Caco-2 (cell line): ENCODE measurements at places on chromosomes 13 and 19.

- DNase-seq, result no peak
Measured at GRCh38 chr13:20230913-20231838, 943 bp downstream of the GJB6 start.

DNA sequence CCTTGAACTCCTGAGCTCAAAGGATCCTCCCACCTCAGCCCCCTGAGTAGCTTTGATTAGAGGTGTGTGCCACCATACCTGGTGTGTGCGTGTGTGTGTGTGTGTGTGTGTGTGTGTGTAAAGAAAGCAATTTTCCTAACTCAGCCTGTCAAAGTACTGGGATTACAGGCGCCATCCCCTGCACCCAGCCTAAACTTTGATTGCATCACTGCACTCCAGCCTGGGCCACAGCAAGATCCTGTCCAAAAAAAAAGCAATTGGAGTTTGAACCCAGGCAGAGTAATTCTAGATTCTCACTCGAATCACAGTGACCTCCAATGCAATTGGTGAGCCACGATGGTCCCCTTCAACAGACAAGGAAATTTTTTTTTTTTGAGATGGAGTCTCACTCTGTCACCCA lies 29.1 kb downstream of the NLRP12 start:
- no peak for DNase-seq

DNA sequence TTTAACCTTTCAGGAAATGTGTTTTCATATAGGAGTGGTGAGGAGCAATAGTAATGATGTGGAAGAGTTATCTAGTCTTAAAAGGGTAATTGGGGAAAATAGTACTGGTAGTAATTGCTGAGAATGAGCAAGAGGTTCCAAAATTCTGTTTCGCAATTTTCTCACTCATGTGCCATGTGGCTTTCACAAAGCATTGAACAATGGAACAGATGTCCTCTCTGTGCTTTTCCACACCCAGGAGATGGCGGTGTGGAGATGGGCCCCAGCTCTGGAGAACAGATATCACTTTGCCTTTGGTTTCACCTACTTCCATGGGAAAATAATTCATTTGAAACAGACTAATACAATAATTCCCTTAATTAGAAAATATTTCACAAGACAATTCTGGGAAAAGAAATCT lies 170.0 kb upstream of the SLC10A2 start:
- no peak for DNase-seq

GRCh38 chr13:24745861-24746617 lies 17.9 kb upstream of the RNF17 start:
- no peak for DNase-seq

- no peak for DNase-seq
Measured at GRCh38 chr19:50449236-50449899, 16.7 kb downstream of the MYBPC2 start.

DNA sequence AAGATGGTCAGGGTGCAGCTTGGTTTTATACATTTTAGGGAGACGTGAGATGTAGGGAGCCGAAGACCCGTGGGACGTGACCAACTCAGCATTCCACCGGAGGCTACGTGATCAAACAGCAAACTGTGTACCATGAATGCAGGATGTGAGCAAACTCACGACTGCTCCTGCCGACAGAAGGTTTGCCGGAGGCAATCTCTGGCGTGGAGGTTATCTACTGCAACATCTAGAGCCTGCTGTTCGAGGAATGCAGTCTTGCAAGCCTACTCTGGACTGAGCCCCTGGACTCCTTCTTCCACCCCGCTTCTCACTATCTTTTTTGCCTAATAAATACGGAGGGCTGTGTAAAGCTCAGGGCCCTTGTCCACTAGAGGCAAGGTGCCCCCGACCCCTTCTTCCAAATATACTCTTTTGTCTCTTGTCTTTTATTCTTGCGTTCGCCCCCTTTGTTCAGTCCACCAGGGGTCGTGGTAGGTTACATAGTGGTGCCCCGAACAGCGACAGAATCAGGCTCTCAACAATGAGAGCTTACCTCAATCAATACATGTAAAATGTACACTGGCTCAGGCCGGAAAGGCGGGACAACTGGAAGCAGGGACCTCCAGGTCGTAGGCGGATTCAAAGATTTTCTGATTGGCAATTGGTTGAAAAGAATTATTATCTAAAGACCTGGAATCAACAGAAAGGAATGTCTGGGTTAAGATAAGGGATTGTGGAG lies 8.9 kb upstream of the OR1I1 start:
- peak; percentile 91 for DNase-seq

DNA sequence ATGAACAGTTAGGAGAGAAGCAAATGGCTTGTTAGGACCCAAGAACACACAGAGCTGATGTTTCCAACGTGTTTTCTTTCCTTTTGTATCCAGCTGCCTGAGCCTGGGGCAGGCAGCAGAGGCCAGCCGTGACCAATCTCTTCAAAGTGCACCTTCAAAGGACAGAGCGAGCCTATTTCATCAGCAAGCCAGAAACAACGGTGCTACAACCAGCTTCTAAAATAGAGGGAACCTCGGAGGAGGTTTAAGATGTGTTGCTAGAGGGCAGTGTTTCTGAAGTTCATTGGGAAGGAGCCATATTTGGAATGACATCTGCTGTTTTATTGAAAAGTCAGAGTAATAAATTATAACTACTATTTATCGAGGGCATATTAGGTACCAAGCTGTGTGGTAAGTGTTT lies 56.2 kb upstream of the RFC3 start:
- peak; percentile 21 for DNase-seq

- DNase-seq, result no peak
Measured at GRCh38 chr19:29831041-29831548, 19.3 kb downstream of the CCNE1 start.

- peak; percentile 38 for DNase-seq
Measured at GRCh38 chr19:35327642-35328041, 1.3 kb upstream of the CD22 start.

- no peak for DNase-seq
Measured at GRCh38 chr19:30222428-30222873, 149.7 kb upstream of the ZNF536 start.

DNA sequence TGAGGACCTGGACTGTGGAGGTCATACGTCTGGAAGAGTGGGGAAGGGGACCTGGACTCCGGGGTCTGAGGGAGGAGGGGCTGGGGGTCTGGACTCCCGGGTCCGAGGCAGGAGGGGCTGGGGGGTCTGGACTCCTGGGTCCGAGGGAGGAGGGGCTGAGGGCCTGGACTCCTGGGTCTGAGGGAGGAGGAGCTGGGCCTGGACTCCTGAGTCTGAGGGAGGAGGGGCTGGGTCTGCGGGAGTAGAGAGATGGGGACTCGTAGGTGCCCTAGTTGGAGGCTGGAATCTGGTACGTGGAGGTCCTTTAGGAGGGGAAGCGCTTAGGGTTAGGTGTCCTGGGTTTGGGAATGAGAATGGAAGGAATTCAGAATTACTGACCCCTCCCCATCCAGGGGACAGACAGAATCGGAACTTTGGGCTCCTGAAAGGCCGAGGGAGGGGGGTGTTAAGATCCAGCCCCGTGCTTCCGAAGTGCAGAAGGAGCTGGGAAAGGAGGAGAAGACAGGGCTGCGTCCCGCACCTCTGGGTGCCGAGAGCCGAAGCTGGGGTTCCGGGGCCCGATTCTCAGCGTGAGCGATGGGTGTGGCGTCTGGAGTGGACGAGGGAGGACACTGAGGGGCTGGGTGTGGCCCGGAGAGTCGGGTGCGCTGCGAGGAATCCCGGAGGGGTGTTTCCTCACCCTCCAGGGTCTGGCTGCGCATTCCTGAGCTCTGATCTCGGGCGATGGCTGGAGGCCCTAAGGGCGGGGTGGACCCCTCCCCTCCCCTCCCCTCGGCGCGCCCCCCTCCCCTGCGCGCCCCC lies 608 bp downstream of the MYADM start:
- DNase-seq, result peak; percentile 78

GRCh38 chr19:29624489-29625185 lies 18.6 kb downstream of the POP4 start:
- no peak for DNase-seq

DNA sequence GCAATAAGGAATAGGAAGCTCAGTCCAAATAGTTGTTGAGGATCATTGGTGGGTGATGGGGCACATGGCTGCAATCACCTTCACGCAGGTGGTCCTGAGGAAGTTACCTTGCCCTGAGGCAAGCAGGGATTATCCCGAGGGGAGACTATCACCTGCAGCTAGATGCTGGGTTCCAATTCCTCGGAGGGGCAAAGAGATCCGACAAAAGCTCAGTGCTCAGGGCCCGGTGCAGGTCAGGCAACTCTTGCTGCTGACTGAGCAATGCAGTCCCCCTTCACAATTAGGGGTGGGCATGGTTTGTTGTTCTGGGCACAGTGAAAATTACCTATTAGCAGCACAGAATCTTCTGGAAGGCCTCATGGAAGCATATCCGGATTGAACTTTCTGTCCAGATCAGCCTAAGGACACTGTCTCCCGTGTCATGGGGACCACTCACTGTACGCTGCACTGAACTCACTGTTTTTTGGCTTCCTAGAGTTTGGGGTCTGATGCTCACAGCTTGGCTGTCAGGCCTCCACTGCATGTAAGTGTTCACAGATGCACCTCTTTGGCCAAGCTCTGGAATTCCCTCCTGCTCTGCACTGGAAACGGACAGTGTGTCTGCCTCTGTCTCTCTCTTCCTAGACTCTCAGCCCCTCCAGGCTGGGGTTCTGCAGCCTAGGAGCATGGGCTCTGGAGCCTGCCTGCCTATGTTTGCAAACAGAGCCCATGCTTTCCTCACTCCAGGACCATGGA lies 372.7 kb downstream of the ZNF536 start:
- DNase-seq, result no peak

DNA sequence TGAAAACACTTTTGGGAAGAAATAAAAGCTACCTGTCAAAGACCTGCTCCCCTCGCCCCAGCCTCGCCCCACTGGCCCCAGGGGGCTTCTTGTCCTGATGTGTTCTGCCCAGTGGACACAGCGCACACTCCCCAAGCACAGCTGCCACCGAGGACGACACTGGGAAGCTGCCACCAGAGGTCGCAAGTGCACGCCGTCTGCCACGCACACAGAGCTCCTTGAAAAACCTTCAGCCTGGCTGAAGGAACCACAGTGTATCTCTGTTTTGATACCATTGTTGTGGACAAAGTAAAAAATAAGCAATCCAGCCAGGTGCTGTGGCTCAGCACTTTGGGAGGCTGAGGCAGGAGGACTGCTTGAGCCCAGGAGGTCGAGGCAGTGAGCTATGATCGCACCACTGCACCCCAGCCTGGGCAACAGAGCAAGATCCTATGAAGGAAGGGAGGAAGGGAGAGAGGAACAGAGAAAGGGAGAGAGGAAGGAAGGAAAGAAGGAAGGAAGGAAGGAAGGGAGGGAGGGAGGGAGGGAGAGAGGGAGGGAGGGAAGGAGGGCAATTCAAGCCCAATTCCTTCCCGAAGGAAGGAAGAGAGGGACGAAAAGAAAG lies 57.3 kb downstream of the CEBPG start:
- peak; percentile 72 for DNase-seq

DNA sequence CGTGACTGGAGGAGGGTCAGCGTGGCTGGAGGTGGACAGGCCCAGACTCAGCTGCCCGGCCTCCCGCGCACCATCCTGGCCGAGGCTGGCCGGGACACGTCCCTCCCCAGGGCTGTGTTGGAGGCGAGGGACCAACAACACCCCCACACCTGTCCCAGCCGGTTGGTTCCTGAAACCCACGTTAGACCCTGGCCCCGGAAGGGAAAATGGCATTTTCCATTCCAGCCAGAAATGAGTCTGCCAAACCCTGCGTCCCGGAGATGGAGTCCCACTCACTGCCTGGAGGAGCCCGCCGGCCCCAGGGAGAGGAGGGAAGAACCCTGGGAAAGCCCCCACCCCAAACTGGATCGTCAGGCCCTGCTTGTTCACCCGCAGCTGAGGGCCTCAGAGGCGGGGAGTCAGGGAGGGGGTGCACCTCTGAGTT lies 4.8 kb upstream of the WDR18 start:
- DNase-seq, result no peak

- DNase-seq, result no peak
Measured at GRCh38 chr13:109427695-109428094, 358.7 kb downstream of the IRS2 start.

GRCh38 chr13:111216166-111216960 lies 101.3 kb downstream of the ARHGEF7 start:
- DNase-seq, result peak; percentile 50

- DNase-seq, result no peak
Measured at GRCh38 chr13:78852709-78853108, 193.8 kb upstream of the OBI1 start.

- no peak for DNase-seq
Measured at GRCh38 chr13:112771139-112771876, 81.5 kb downstream of the ATP11A start.

DNA sequence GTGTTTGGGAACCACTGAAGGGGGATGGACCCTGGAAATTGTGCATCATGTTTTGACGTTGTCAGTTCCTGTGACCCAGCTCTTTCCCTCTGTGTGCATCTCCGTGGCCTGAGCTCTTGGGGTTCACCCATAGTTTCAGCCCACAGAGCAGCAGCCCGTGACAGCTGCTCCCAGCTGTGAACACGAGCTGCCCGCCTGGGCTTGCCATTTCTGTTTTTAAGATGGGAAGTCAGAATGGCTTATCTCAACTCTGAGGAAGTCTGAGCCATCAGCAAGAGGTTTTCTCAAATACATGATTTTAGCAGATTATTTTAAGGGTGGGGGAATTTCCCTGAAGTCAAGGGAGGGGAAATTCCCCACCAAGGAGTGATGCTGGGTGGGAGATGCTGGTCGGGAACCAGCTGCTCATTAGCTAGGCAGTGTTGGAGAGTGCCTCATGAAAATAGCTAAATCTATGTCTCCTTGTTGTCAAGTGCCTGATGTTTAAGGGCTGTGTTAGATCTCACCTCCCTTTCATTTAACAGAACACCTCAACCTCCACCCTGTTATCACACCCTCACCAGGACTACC lies 34.8 kb upstream of the C1QTNF9 start:
- DNase-seq, result no peak

- DNase-seq, result no peak
Measured at GRCh38 chr19:47752440-47753211, 7.3 kb downstream of the NOP53 start.

- peak; percentile 32 for DNase-seq
Measured at GRCh38 chr19:53906211-53907192, 2.6 kb upstream of the CACNG7 start.

DNA sequence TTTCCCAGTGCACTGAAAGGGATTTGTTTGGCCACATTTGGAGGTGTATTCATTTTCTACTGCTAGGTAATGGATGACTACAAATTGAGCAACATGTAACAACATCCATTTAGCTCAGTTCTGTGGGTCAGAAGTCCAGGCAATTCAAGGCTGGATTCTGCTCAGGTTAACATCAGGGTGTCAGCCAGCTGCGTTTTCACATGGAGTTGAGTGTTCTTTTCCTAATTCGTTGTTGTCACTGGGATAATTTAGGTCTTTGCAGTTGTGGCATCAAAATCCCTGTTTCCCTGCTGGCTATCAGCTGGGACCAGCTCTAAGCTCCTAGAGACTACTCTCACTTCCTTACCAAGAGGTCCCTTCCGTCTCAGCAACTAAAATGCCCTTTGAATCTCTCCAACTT lies 25.4 kb downstream of the MIR17HG start:
- no peak for DNase-seq

- DNase-seq, result no peak
Measured at GRCh38 chr13:100280681-100281080, 191.8 kb downstream of the PCCA start.

DNA sequence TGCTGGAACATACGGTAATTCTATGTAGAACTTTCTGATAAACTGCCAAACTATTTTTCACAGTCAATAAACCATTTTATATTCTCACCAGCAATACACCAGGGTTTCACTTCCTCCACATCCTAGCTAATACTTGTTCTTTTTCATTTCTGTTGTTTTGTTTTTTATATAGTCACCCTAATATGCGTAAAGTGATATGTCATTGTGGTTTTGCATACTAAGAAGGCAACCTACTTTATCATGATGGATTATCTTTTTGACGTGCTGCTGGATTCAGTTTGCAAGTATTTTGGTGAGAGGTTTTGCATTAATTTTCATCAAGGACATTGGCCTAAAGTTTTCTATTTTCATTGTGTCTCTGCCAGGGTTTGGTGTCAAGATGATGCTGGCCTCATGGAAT lies 1384.1 kb downstream of the UQCRFS1 start:
- DNase-seq, result no peak
